AG04450 (cell line): ENCODE measurements at places on chromosomes 2 and 18. TPM values are rescaled to one million over a fixed set of nuclear protein-coding genes. Genes with fewer than 3 reads are reported as not detected.

The ADAM23 gene
- polyA plus RNA-seq: 6.6 and 7.1 TPM in 2 replicates

The CD8B2 gene
- not detected in 2 replicates for polyA plus RNA-seq

The DGUOK gene
- polyA plus RNA-seq: 101 TPM in 2 replicates

- DNase-seq: no peak
These were observed 1669.5 kb upstream of the DDX18 start for GRCh38 chr2:116145031-116145430.

DNA sequence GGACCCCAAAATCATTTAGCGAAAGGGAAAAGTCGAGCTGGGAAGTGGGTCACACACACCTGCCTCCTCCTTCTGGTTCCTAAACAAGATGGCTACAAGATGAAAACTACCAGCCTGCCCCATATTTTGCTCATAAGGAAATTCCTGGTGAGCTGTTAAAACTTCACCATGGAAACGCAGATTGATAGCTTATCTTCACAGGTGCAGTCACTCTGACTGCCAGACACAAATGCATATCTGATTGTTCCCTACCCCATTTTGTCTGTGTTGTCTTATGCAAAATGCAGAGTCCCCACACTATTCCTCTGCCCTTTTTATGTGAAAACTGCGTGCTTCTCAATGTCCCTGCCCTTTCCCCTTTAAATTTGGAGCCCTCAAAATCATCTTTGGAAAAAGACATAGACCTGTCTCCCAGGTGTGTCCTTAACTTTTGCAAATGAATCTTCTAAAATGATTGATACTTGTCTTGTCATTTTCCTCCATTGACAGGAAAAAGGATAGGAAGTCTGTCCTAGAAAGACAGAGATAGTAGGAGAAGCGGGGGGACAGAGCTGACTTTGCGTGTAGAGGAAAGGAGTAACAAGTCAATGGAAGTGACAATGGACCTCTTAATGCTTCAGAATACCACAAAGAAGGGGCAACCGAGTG lies 38.9 kb upstream of the THOC1 start:
- no peak for DNase-seq

- no peak for DNase-seq
These were observed 5.7 kb downstream of the SLC40A1 start for GRCh38 chr2:189574793-189575475.

DNA sequence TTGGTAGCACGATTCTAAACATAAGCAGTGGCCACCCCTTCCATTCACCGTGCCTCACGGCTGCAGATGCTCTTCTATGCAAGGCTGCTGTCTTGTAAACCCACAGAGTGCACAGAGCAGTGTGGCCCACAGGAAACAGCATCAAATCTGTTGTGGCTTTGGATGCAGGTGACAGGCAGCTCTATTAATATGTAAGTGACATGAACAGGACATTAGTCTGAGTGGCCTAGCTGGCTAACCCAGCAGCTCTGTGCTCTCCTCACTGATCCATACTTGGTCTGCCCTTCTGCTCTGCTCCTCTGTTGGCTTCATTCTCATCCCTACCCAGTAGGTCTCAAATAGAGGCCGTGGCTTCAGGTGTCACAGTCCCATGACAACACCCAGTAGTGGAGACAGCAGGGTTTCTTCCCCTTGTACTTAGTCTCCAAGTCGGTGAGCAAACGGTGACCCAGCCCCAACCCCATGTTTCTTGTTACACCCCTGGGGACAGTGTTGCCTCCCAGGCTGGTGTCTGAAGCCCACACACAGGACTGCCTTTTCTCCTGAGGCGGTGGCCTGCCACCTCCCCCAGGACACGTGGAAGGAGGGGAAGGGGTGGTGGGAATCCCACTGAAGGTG lies 5.8 kb downstream of the SH3RF3 start:
- no peak for DNase-seq
